ENCODE measurements at places on chromosomes 16 and 17.

- no peak for DNase-seq
These were observed 18.3 kb downstream of the COQ7 start for GRCh38 chr16:19085679-19086200.

DNA sequence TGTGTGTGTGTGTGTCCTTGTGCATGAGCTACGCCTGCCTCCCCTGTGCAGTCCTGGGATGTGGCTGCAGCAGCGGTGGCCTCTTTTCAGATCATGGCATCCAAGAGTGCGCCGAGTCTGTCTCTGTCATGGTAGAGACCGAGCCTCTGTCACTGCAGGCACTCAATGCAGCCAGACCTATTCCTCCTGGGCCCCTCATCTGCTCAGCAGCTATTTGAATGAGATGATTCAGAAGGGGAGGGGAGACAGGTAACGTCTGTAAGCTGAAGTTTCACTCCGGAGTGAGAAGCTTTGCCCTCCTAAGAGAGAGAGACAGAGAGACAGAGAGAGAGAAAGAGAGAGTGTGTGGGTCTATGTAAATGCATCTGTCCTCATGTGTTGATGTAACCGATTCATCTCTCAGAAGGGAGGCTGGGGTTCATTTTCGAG lies 22.5 kb downstream of the STAT5A start:
- DNase-seq: no peak

DNA sequence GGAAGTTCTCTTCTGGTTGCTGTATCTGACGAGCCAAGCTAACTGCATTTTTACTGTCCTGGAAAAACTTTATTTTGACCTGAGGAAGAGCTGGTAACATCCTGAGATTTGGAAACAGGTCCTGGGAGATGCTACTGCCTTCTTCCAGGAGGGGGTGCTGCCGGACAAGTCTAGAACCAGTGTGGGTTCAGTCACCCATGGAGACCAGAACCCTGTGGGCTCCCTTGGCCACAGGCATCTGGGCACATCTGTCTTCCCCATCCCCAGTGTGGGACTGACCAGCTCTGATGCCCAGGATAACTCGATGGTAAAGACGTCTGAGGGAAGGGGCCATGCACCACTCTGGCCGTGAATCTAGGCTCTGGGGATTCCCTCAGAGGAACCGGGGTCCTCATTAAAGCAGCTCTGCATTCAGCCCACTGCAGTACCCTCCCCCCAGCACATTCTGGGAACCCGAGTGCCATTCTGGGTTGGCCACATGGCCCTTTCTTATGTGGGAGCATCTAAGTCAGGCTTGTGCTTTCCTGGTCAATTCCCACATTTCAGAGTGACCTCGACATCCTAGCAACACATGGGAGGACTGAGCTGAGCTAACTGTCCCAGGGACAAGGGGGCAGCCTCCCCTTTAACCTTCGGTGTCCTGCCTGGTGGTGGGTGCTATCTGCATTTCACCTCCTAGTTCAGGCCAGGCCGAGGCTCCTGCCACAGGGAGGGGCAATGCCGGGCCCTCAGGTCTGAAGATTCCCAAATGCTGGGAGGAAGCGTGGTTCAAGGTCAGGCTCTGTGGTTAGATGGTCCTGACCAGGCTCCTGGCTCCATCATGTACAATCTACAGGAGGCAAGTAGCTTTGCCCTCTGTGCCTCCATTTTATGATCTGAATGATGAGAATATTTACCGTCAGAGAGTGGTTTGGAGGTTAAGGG lies 6.4 kb downstream of the C16orf86 start:
- DNase-seq: no peak

DNA sequence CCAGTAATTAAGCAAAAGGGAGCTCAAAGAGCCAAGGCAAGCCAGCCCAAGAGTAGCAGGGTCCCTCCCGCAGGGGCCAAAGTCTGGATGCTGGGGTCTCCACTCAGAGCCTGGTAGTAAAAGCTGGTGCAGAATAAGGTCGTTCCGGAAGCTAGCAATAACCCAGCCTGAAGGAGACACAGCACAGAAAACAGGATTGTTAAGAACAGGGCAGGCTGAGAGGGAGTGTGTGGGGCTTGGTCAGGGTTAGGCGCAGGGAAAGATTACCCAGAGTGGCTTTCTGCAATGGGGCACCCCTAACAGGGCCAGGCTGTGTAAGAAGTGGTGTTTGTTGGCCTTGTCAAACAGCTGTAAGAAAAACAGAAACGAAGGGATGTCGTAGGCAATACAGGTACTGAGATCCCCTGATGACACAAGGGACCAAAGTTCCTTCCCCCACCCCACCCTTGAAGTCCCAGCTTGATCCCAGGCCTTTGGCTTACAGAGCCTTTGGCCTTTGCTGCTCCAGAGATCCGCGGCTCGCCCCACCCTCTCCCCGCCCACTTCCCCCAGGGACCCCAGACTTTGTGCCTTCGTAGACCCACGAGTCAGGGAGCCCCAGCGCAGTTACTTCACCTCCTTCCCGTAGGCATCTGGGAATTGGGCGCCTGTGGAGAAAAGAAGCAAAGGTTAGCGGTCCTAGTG lies 712 bp downstream of the TMEM256 start:
- DNase-seq: no peak

DNA sequence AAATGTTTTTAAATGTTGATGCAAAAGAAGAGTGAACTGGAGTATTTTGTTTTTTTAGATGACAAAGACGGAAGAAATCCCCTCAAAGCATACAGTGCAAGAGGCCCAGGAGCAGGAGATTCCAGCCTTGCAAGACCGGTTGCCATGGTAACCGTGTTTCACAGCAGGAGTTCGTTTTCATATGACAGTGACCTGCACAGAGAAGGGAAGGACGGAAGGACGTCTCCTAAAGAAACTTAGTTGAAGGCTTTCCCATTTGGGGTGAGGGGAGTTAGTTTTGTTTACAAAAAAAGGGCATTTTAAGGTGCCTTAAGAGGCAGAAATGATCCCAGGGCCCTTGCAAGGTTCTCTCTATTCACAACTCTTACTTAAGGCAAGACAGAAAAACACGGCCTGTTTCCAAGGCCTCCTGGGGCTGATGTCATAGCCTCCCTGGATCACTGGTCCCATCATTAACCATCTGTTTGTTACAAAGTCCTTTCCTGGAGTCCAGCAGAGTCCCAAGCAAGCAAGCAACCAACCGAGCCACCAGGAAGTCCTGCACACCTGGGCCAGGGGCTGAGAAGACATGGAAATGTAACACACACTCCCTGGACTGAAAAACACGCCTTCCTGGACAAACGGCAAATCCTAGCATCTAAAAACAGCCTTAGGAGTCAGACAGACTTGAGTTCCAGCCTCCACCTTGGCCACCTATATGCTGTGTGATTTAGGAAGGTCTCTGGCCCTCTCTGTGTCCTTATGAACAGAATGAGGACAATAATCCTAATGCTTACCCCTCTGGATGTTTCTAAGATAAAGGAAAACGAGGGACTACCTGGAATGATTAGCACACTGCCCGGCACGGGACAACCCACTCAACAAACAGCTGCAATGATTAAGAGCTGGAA lies 30.3 kb upstream of the RPH3AL start:
- no peak for DNase-seq

Data from stimulated activated CD8-positive, alpha-beta memory T cell treated with anti-CD3 and anti-CD28 coated beads, Interleukin-15, amount 100 ng/mL, for 4 hours (primary cell).